ENCODE measurements at places on chromosomes 4 and X. TPM values are rescaled to one million over a fixed set of nuclear protein-coding genes. Genes with fewer than 3 reads are reported as not detected.
A peak's percentile ranks its signal among the peaks of the same experiment; 100 is the strongest.

GRCh38 chr4:75800972-75801371 is 76.6 kb downstream of the USO1 start:
- DNase-seq: peak; percentile 4

DNA sequence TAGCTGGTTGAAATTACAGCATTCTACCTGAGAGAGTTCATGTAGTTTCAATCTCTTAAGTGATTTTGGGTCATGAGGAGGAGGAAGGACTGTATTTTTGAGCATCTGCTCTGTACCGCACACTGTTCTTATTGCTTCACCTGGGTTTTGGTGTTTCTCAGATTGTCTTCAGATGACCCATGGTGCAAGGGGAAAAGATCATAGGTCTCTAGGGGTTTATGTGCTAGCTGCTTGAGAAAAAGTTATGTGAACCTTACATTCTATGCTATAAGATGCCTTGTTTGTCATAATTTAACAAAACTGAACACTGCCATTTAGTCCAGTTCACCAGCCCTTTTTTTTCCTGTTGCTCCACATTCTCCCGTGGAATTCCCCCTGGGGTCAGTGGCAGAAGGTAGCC is 60.4 kb downstream of the PDK3 start:
- no peak for DNase-seq

DNA sequence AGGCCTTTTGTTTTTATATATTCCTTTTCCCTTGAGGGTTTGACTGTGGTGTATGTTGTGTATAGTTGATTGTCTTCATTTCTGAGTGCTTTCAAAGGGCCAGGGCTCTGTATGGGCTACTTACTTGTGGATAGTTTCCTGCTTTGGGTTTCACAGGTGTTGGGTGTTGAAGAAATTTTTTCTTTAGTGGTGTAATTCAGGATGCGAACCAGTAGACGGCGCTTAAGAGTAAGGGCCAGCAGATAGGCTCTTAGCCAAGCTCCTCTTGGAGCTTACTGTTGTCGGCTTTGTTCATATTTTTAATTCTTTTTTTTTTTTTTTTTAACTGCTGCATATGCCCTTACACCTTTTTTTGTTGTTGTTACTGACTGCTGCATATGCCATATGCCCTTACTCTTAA is 276.3 kb upstream of the GALNT7 start:
- peak; percentile 2 for DNase-seq

Gene ENAM
- 0.21 TPM for total RNA-seq

GRCh38 chr4:88793475-88793874 is 95.8 kb upstream of the NAP1L5 start:
- DNase-seq: no peak

GRCh38 chr4:11774346-11774745 is 345.7 kb upstream of the HS3ST1 start:
- no peak for DNase-seq

GRCh38 chr4:155578219-155578618 is 88.4 kb upstream of the GUCY1A1 start:
- no peak for DNase-seq

GRCh38 chrX:110758781-110759422 is 36.7 kb downstream of the CHRDL1 start:
- DNase-seq: no peak

GRCh38 chr4:160450876-160451275 is 1348.0 kb downstream of the RAPGEF2 start:
- DNase-seq: no peak

Gene YY2
- total RNA-seq: 0.68 TPM

Gene RRH
- 0.08 TPM for total RNA-seq

GRCh38 chr4:142238589-142238988 is 602.2 kb downstream of the IL15 start:
- DNase-seq: no peak

DNA sequence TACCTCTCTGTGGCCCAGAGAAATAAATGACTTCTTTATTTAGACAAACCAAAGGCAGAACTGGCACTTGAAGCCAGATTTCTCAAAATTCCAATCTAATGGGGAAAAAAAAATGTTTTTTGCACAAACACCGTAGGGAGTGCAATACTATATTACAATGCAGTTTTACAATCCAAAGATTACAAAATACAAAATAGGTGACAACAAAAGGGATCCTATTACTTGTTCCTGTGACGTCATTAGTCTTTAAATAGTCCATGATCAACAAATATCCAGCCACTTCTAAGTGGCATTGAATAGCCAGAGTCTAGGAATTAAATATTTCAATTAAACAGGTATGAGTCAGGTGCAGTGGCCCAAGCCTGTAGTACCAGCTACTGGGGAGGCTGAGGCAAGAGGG is 3.0 kb upstream of the APBB2 start:
- DNase-seq: no peak

Gene RASSF6
- not detected for total RNA-seq

DNA sequence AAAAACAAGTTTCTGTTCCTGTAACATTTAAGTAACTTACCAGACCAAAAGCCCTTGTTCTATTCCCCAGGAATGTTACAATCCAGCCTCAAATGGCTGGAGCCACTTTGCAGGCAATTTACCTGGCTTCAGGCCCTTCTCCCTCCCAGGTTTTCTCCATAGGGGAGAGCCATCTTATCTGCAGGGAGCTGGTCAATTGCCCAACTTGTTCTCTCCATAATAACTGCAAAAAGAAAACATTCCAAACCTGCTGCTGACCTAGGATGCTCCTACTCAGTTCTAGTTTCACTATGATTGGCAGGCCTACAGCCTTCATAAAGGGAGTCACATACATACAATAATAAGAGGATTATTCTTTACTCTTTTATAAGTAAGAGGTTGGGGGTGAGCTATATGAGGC is 670.7 kb downstream of the PCDH7 start:
- DNase-seq: no peak

DNA sequence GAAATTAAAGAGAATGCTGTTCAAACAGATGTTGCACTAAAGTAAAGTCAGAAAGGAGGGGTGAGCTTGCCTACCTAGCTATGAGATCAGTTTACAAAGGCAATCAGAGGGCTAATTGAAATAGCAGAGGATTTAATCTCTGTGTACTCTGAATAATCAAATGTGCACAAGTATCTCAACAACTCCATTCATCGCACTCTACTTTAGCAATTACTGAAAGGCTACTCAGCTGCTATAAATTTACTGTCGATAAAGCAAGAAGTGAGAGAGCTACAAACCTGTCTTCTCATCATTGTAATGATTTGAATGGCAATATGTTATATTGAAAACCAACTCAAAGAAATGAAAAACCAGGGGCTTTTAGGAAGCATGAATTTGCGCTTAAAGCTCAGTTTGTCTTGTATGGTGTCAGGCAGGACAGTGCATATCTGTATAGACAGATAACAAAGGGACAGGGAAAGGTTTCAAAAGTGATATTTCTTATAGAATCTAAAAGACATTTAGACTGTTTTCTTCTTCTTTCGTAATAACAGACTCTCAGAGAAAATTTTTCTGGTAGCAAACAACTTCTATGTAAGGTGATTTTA is 34.8 kb downstream of the GC start:
- no peak for DNase-seq

DNA sequence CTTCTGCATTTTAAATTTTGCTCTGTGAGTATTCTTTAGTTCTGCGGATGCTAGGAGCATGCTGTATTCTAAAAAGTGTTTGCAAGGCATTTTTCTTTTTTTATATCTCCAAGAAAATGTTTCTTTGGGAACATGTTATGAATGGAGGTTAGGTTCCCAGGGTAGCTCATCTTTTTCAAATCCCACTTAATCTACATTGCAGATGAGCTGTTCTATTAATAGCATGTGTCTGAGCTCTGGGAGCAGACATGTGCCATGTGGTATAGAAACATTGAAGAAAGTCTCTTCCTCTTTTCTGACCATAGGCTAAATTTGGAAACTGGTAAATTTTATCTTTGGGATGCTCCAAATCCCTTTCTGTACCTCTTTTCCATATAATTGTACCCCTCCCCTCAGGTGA is 23.2 kb downstream of the DIAPH2 start:
- no peak for DNase-seq

DNA sequence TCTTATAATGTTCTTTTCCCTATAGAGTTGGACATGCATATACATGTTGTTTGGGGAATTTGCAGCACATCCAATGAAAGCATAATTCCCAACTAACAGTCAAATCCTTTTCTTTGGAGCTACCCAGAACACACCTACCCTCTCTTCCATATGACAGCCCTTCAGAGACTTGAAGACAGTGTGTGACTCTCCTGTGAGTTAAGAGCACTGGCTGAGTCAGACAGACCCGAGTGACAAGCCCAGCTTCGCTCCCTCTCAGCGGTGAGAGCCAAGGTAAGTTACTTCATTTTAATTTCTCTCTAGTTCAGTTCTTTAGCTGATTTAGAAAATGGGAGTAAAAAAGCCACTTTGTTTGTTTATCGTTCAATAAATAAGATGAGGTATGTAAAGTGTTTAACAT is 86.3 kb downstream of the RTL9 start:
- no peak for DNase-seq

Gene GRIA2
- not detected for total RNA-seq

Gene MSMO1
- 216 TPM for total RNA-seq

DNA sequence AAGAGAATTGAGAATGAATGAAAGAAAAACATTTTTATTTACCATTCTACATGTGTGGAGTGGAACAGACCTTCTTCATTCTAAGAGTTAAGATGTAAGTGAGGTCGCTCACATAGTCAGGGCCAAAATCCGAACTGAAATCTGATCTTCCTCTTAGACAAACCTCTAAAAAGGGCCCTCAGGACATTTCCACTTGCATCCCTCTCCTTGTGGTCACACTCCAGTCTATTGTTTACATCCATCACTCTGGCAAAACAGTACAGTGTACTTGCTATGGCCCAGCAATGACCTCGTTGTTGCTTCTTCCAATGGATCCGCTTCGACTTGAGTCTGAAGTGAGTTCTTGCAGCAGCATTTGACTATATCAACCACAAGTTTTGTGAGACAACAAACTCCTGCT is 54.2 kb downstream of the MOSPD2 start:
- DNase-seq: no peak

Gene TMPRSS11D
- not detected for total RNA-seq
